HuH-7 (cell line): ENCODE measurements at places on chromosomes 4 and X.
A peak's percentile ranks its signal among the peaks of the same experiment; 100 is the strongest.

- no peak for DNase-seq
These were observed 146.8 kb downstream of the FSTL5 start for GRCh38 chr4:162016991-162017390.

GRCh38 chrX:41055740-41056139 is 29.5 kb upstream of the USP9X start:
- DNase-seq = no peak

DNA sequence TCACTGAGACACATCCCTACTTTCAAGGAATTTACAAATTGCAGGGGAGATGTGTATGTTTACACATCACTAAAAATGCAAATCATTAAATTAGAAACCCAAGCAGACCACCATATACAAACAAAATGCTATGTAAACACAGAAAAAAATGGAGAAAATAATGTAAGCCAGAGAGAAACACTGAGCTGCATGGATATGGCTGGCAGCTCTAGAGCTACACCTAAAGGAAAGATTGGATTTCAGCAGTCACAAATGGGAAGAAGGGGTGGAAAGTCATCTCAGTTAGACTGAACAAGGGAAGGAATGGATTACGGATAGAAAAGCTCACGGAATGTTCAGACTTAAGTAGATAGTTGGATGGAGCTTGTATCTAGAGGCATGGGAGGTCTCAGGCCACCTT is 186.3 kb downstream of the MOSPD2 start:
- DNase-seq = no peak

DNA sequence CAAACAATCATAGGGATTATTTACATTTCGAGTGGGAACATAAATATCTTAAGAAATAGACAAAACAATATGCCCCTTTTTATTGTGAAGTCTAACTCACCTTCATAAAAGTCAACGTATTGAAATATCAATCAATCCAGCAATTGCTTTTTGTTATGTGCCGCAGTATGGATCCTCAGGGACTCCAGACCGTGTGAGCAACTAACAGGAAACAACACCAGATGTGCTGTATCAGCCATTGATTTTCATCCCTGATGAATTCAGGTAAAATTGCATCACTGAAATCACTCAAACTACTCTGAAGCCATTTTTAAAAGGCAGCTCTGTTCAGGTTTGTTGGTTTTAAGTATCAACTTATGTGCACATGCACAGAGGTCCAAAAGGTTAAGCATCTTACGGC is 197.3 kb upstream of the FAT1 start:
- DNase-seq = no peak

GRCh38 chr4:74266081-74266480 is 42.2 kb upstream of the EPGN start:
- DNase-seq = no peak

DNA sequence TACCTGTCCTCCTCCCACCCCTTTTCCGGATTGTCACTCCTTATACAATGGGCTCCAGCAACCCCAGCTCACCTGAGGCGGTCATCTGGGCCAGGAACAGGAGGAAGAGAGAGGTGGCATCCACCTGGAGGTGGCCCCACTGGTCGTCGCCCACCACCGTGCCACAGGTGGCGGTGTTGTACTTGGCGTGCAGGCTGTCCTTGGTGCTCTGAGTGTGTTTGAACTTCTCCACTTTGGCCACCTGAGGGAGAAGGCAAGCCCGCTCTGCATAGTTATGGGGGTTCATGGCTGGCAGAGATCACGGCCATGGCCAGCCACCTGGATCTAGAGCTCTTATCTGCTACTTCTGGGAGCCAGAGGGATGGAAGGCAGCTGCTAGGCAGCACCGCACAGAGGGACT is 32.9 kb downstream of the PHKA2 start:
- DNase-seq = no peak

- DNase-seq = no peak
These were observed 46.4 kb downstream of the PRPS1 start for GRCh38 chrX:107674480-107675364.

GRCh38 chrX:55028040-55028439 is 2.7 kb downstream of the ALAS2 start:
- no peak for DNase-seq

DNA sequence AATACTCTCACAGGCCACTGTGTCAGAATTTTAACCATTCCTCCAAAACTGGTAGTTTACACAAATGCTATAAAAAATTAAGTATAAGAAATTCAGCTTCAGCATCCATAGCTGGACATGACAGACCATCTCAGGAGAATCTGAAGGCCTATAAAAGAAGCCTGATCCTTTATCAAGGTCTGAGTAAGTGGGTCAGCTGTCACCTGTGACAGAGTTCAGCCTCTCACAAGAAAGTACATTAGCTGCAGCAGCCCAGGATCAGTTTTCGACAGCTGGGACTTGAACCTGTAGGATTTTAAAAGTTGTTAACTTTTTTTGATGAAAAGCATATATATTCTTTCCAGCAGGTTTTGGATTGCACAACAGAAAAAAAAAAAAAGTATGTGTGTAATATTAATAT is 60.7 kb downstream of the PPP3CA start:
- no peak for DNase-seq

GRCh38 chrX:17860179-17860780 is 818 bp downstream of the RAI2 start:
- DNase-seq = no peak

- DNase-seq = no peak
These were observed 1040.0 kb downstream of the STPG2 start for GRCh38 chr4:97103252-97103651.

- DNase-seq = no peak
These were observed 15.7 kb downstream of the PRKX start for GRCh38 chrX:3697701-3698279.

DNA sequence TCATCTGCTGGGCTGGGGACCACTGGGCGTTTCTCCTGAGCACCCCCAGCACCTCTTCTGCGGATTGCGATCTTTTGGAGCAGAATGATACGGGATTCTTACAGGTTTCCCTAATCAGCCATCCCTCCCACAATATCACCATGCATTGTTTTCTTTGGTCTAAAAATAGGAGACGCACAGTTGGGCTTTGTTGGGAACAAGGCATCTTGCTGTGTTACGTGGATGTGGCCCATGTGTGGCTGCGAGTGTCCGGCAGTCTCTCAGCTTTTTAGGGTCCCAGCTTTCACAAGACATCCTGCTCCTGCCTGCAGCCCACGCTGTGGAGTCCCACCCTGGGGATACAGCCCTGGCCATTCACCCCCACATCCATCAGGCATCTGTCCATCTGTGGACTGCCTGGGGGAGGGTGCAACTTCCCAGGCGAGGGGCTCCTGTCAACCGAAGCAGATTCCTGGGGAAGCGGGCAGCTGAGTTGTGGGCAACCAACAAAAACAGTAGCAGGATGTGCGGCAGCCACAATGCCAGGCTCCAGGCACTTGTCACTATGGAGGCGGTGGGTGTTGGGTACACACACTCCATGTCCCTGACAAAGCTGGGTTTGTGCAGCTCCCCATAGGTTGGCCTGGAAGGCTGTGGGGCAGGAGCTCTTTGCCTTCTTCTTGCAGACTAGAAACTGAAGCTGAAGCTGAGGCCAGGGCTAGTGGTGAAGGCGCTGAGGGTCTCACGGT is 185.5 kb upstream of the PSAPL1 start:
- no peak for DNase-seq

DNA sequence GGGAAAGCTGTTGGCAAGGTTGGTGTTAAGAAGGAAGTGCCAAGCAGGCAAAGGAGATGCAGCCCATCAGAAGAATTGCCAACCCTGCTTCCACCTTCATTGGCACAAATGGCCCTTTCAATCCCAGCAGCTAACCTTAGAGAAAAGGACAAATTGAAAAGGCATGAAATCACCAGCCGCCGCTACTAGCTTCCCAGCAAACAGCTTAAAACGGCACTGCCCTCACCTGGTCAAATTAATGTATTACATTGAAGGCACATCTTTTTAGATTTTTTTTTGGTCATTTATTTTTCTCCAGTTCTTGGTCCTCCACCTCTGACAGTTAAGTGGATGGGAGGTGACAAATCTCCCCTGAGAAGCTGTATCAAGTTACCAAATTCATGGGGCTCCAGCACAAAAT is 51.0 kb upstream of the NHSL2 start:
- DNase-seq = peak; percentile 16

GRCh38 chr4:98434816-98435215 is 173.6 kb downstream of the RAP1GDS1 start:
- no peak for DNase-seq

GRCh38 chr4:156782491-156782890 is 189.1 kb downstream of the PDGFC start:
- no peak for DNase-seq

DNA sequence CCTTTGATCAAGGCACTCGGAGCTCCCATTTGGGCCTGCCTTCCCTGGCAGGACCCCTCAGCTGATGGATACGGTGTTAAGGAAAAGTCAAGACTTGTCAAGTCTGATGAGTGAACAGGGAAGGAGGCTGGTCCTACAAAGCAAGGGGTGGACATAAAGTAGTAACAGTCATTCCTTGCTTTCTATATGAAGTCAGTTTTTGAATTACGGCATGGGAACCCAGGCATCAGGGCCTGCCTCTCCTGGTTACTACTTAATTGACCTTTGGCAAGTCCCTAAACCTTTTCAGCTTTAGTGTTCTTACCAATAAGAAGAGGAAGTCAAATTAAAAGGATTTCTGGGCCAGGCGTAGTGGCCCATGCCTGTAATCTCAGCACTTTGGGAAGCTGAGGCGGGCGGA is 7.0 kb downstream of the CHST7 start:
- no peak for DNase-seq

- DNase-seq = no peak
These were observed 15.5 kb downstream of the MYOZ2 start for GRCh38 chr4:119151161-119151560.

DNA sequence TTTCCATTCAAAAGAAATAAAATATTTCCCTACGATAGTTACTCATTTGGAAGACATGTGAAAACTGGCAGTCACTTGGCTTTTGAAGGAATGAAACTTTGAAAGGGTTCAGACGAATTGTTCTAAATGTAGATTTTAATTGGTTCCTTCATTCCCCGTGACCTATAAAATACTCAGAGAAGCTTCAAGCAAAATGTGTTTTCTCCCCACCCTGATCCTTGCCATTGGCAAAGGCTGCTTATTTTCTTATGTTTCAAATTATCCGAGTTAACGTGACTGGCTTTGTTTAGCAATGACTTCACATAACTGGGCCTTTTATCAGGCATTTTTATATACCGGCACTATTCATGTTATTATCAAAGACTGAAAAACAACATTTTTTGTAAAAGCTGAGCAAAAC is 204.1 kb upstream of the NEIL3 start:
- no peak for DNase-seq

GRCh38 chr4:159366966-159367780 is 264.3 kb downstream of the RAPGEF2 start:
- DNase-seq = no peak

- no peak for DNase-seq
These were observed 20.8 kb upstream of the FAM9A start for GRCh38 chrX:8822002-8822401.

DNA sequence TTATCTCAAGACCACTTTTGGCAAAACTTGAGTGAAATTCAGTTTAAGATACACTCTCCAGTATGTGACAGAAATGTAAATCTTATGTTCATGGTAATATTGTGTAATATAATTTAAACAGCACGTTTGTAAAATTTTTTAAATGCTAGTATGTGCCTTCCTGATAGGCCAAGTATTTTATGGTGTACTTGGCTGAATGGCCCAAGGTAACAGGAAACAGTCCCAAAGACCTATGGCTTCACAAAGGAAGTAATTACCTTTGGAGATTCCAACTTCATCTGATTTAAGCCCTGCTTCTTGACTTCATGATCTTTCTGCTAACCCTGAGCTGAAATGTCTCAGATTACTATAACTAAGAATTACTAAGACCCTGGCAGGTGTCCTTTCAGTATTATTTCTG is 20.3 kb downstream of the TEC start:
- no peak for DNase-seq

DNA sequence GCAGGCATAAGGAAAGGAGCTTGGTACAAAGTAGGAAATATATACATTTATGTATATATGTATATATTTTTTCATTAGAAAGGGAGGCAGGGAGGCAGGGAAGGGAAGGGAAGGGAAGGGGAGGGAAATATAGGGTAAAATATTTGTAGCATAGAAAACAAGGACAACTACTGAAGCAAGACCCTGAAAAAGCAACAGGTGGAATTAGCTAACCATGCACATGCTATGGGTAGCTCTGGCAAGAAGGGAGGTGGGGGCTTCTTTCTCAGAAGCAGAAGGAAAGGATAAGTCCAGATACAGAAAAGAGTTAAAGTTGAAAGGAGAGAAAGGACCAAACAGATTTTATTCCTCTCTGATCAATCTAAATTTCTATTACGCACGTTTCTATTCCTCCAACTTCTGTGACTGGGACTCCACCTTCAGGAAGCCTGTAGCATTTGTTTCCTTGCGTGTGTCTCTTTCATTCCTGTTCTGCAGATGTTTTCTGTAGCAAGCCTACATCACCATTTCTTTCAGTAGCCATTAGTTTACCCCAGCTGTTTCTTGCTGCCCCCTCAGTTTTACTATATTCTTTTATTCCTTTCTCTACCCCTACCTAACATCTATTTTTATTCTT is 82.9 kb downstream of the OR13H1 start:
- no peak for DNase-seq

DNA sequence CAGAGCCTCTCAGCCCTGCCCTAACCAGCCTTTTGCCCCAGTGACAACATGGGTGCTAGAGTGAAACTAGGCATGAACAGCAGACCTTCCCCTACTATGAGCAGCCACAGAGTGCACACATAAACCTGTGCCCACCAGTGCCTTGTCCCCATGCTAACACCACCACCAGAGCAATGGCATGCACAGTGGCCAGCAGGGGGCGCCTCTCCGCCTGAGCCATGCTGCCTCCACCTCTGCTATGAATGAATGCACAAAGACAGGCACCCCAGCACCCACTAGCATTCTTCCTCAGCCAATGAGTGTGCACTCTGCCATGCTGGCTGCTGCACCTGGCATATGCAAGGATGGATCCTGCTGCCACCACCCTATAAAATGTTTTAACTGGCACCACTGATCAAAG is 286.9 kb upstream of the FGF16 start:
- DNase-seq = peak; percentile 2

DNA sequence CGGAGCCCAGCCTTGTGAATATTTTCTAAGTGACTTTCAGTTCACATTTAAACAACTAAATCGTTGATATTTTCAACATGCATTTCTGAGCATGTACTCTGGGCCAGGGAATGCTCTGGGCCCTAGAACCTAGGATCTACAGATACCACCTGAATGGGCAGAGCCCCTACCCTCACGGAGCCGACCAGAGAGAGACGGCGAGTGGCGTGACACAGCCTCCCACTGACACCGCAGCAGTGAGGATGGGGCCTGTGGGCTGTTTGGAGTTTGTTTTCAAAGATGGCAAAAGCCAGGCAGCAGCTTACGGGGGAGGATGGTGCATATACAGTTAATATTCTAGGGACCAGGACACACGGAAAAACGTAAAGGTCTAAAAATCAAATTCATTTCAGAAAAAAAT is 17.7 kb downstream of the NELFA start:
- no peak for DNase-seq

- DNase-seq = no peak
These were observed 171.4 kb upstream of the NRK start for GRCh38 chrX:105650986-105651385.
